Dorsolateral prefrontal cortex (tissue), 122 donors: ENCODE measurements at places on chromosomes 7 and 10. TPM values are rescaled to one million over a fixed set of nuclear protein-coding genes. Genes with fewer than 3 reads are reported as not detected.

MYPN gene
- not detected for total RNA-seq

SPDYE16 gene
- 0.98 TPM for total RNA-seq

ADRA2A gene
- 5.9 TPM for total RNA-seq

SPDYE8 gene
- not detected for total RNA-seq

TAX1BP1 gene
- total RNA-seq = 130 TPM

ANKRD1 gene
- not detected for total RNA-seq

HABP2 gene
- total RNA-seq = 2.8 TPM

SNX10 gene
- 104 TPM for total RNA-seq

INA gene
- total RNA-seq = 116 TPM

MTPN gene
- total RNA-seq = 157 TPM

HMX2 gene
- total RNA-seq = not detected

SEMA3D gene
- 7.0 TPM for total RNA-seq

NSUN6 gene
- total RNA-seq = 25.6 TPM

ZNF746 gene
- 35.1 TPM for total RNA-seq

CFAP70 gene
- 7.5 TPM for total RNA-seq

PTPN20 gene
- 10.4 TPM for total RNA-seq

UBE2H gene
- 93.0 TPM for total RNA-seq

ORC5 gene
- total RNA-seq = 25.6 TPM

DBF4 gene
- total RNA-seq = 6.2 TPM

PVRIG gene
- total RNA-seq = 0.69 TPM

BICC1 gene
- 11.1 TPM for total RNA-seq

IFIT1B gene
- total RNA-seq = not detected

TAS2R5 gene
- 9.6 TPM for total RNA-seq

SUN3 gene
- total RNA-seq = 0.77 TPM

SH3PXD2A gene
- 55.9 TPM for total RNA-seq

NODAL gene
- total RNA-seq = not detected

MEST gene
- 121 TPM for total RNA-seq

PDE1C gene
- total RNA-seq = 59.5 TPM

MLXIPL gene
- 21.4 TPM for total RNA-seq

GSTO2 gene
- 8.4 TPM for total RNA-seq
